ENCODE measurements at places on chromosomes 13 and 19.
A peak's percentile ranks its signal among the peaks of the same experiment; 100 is the strongest.

DNA sequence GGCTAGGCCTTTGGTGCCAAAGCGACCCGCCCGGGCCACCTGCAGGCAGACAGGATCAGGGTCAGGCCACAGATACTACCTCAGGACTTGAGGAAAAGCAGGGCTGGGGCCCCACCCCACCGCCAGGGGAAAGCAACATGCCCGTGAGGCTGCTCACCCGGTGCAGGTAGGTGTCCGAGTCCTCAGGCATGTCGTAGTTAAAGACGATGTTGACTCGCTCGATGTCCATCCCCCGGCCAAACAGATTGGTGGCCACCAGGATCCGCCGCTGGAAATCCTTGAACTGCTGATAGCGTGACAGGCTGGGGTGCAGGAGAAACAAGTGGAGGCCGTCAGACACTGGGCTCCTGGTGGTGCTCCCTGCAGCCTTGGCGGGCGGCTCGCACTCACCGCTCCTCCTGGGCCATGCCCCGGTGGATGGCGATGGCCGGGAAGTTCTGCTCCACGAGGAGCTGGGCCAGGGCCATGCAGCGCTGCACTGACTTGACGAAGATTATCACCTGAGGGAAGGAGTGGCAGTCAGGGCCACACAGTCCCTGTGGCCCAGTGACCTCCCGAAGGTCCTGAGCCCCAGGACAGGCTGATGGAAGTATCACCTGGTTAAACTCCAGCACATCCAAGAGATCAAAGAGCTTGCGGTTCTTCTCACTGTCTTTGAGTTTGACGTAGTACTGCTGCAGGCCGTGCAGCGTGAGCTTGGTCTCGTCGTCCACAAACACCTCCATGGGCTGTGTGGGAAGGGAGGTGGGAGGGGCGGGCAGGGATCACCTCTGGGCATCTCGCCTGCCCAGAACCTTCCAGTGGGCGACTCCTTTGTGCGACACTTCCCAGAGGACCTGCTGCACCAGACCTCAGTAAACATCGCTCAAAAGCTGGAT is 9.8 kb downstream of the DDX39A start:
- DNase-seq, result no peak

DNA sequence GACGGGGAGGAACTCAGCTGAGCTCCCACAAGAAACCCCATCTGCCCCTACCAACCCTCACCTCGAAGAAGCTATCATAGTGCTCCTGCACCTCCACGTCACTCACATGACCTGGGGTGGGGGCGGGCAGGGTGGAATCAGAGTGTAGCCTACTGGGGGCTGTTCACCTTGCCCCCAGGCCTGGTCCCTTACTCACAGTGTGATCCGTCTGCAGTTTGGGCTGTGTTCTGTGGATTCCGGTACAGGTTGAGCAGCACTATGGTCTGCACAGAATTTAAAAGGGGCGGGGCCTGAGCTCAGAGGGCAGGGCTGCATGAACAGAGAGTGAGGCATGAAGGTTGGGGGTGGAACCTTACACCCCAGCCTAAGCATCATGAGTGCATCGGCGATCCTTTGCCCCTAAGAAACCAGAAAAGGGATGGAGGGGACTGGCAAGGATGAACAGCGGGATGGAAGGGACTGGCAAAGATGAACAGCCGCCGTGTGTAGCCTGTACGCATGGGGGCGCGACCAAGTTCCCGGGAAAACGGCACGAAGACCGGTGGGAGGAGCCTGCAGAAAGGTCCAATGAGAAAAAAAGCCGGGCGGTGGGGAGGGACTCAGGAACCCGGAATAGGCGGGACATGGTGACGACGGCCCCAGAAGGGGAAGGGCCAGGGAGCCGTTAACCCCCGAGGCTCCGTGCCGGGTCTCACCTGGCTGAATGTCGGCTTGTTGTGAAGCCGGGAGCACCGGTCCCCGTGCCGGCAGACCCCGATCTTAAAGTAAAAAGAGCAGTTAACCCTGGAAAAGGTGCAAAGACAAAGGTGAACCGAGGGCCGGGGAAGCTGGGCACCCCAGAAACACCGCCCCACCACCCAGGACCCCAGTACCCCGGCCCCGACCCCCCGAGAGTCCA is 539 bp downstream of the U2AF1L4 start:
- DNase-seq, result peak; percentile 90

- peak; percentile 66 for DNase-seq
Measured at GRCh38 chr19:41597600-41598041, 21.7 kb downstream of the CEACAM21 start.

DNA sequence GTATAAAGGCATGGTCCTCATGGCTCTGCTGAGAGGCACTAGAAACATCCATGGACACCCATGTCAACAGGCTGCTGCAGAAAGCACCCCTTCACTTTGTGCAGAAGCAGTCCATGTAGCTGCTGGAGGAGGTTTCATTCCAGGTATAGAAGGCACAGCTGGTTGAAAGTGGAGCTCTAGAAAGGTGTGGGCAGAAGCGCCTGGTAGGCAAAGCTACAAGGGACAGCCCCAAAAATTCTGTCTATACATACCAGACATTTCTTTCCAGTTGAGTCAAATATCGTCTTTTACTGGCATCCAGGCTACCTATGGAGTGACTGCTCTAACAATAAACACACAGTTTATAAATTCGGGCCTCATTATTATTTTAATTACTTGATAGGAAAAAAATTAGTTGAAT is 129.3 kb downstream of the ENOX1 start:
- no peak for DNase-seq

DNA sequence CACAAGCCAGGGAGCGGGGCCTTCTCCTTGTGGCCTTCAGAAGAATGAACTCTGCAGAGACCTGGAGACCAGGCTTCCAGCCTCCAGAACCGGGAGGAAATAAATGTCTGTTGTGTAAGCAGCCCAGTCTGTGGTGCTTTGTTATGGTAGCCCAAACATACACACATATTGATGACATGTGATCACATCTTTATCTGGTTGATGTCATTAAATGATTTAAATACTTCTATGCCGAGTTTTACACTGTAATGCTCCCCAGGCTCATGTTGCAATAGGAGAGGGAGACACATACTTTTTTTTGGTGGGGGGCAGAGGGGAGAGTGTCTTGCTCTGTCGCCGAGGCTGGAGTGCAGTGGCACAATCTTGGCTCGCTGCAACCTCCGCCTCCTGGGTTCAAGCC is 188.0 kb upstream of the IRS2 start:
- no peak for DNase-seq

- no peak for DNase-seq
Measured at GRCh38 chr13:59790626-59791025, 373.1 kb downstream of the DIAPH3 start.

DNA sequence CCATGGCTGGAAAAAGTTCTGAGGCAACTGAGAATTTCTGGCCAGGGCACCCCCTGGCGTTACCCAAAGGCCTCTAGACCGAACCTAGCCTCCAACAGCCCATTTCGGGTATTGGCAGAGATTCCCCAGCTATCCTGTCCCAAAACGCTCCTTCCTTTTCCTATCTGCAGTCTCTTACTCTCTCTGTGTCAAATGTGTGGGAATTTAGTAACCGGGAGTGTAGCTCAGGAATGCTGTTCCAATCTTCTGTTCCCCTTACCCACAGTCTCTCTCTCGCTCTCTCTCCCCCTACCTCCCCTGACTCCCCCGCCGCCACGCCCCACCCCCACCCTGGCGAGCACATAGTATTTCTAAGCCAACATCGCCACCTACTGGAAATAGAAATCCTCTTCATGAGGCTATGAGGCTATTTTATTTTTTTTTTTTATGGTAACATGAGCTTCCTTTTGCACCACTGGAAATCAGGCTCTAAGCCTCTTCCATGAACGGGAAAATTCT is 27.0 kb downstream of the OXGR1 start:
- DNase-seq, result no peak

GRCh38 chr19:55491546-55492360 is 3.5 kb downstream of the SSC5D start:
- no peak for DNase-seq
